ENCODE measurements at places on chromosomes 3 and 15.

- no peak for DNase-seq
Observed at GRCh38 chr3:72288955-72289691, 504.2 kb upstream of the PROK2 start.

DNA sequence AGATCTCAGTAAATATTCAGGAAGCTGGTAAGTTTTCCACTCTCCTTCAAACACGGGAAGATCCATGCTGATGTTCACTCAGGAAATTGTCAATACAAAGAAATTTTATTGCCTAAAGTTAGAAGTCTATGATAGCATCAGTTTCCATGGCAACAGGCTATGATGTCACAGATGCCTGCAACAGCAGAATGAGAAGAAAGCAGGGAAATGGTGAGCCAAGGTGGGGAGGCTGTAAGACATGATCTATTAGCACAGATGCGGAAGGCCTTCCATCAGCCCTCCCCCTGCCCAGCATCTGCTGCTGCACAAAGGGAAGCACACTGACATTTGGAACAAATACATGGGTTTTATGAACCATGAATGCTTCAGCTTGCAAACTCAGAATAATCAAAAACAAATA is 28.6 kb downstream of the EPHB1 start:
- DNase-seq = peak; percentile 4

- no peak for DNase-seq
Observed at GRCh38 chr3:161689584-161690298, 193.1 kb downstream of the OTOL1 start.

GRCh38 chr3:132435224-132435910 is 18.1 kb downstream of the DNAJC13 start:
- no peak for DNase-seq

- DNase-seq = no peak
Observed at GRCh38 chr3:126984391-126985131, 1.6 kb downstream of the PLXNA1 start.

DNA sequence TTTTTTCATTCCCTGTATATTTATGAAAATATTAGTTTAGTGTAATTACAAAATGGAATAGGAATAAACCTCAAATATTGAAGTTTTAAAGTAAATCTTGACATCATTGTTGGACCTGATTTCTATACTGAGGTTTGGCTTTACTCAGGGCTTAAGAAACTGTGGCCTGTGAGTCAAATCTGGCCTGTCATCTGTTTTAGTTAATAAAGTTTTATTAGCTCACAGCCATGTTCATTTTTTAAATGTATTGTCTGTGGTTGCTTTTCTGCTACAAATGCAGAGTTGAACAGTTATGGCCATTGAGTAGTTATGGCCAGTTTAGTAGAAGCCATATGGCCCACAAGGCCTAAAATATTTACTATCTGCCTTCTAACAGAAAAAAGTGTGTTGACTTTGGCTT is 80.7 kb downstream of the DIPK2A start:
- peak; percentile 75 for DNase-seq

Data from fibroblast of mammary gland (primary cell).